Suppressor macrophage treated with lipopolysaccharide for 4 hours (primary cell): ENCODE measurements at places on chromosomes 3 and 15.

DNA sequence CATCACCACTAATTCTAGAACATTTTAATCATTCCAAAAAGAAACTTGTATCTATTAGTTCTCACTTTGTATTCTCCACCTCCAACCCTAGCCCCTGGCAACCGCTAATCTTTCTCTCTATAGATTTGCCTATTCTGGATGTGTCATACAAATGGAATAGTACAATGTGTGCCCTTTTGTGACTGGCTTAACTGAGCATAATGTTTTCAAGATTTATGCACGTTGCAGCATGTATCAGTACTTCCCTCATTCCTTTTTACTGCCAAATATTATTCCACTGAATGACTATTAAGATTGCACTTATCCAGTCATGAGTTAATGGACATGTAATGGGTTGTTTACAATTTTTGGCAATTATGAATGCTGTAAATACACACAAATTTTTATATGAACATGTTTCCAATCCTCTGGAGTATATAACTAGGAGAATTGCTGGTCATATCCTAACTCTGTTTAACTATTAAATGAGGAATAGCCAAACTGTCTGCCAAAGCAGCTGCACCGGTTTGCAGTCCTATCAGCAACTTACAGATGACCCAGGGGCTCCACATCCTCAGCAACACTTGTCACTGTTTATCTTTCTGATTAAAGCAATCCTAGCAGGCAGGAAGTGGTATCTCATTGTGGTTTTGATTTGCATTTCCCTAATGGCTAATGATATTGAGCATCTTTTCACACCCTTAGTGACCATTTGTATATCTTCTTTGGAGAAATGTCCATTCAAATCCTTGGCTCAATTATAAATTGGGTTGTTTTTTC is 42.9 kb downstream of the DCUN1D1 start:
- DNase-seq, result no peak

DNA sequence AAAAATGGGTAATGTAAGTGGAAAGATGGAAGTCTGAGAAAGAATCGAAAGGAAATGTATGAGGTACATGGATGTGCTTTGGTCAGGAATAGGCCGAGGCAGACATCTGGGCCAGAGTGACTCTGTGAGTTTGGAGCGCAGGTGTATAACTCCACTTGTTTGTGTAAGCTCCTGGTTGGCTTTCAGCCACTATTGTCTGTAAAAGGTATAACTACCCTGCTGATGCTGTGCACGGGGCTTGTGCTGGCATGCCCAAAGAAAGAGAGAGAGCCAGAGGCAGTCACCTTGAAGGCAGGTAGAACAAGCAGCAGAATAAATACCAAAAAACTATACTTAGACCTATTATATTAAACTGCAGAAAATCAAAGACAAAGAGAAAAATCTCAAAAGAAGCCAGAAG is 32.7 kb upstream of the CD96 start:
- DNase-seq, result no peak

DNA sequence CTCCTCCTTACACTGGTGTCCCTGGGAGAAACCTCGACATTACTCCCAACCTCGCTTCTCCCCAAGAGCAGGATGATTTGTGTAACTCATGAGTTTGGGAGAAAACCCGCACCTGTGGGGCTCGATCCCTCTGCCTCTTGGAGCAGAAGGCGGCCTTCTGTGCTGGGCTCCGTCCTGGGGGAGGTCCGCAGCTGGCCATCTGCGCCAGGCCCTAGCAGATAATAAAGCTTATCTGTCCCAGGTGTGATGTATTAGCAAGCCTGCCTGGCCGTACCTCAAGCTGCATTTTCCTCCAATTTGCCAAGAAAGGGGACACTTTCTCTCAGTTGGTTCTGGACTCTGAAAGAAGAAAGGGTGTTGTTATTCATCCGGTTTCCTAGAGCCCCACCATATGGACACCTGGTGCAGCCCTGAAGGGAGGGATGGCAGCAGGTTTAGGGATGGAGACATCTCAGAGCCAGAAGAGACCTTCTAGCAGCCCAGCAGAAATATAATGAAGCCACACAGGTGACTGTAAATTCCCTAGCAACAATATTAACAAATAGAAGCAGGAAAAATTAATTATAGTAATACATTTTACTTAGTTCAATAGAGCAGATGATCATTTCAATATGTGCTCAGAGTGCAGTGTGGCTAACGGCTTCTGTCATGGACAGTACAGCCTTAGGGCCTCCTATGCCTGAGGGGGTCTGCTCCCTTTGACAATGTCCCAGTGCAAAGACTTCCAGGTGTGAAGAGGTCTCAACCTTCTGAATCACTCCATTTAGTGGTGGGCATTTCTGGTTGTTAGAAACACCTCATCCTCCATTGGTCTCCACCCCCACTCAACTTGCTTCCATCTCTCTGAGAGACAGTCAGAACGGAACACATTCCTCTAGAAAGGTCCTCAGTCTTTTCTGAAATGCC is 94.8 kb downstream of the CPN2 start:
- no peak for DNase-seq

GRCh38 chr3:96734273-96735009 is 80.0 kb upstream of the EPHA6 start:
- no peak for DNase-seq

DNA sequence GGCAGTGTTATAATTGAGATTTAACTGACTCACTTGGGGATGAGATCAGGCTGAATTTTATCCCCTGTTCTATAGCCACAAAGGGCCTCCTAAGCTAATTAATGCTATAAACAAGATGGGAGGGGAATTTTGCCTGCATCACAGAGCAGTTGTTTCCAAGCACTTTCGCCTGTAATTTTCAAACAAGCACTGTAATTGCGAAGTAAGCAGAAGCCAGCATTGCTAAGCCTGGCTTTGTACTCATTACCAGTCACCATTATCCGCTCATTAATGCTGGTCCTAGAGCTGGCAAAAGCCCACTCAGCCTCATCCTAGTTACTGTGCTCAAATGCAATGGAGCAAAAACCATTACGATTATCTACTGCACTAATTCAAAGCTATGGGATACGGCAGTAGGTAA is 356.6 kb upstream of the UBE2E2 start:
- no peak for DNase-seq

GRCh38 chr15:51290720-51291119 is 47.7 kb downstream of the CYP19A1 start:
- no peak for DNase-seq

GRCh38 chr15:57310876-57311275 is 65.4 kb upstream of the CGNL1 start:
- DNase-seq, result no peak
